ENCODE measurements at places on chromosomes 1 and 21.

GRCh38 chr1:156658496-156658895 lies 16.6 kb downstream of the BCAN start:
- no peak for DNase-seq

DNA sequence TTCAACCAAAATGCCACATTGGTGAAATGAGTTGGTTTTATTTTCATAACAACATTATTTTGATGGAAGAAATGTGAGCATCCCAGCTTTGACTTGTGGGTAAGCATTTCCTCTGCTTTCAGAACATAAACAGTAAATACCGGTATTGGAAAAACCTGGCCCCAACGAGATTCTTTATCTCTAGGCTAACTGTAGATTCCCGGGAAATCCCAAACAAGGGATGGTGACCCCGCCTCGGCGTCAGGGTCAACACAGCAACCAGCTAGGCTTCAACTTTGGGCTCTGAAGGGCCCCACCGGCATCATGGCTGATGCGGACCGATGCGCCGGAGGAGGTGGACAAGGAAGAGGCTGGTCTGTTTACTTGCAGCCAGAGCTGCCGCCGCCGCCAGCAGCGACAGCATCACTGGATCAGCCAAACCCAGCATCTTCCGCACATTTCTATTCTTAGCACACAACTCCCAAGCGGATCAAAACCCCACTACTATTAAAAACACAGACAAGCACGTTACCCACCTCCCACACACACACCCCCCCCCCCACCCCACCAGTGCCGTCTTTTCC lies 1.1 kb downstream of the AKT3 start:
- DNase-seq, result peak; percentile 77

- DNase-seq, result no peak
These were observed 92.3 kb upstream of the COL6A1 start for GRCh38 chr21:45889256-45889655.

GRCh38 chr21:25568246-25568645 lies 39.0 kb downstream of the MRPL39 start:
- DNase-seq, result no peak

DNA sequence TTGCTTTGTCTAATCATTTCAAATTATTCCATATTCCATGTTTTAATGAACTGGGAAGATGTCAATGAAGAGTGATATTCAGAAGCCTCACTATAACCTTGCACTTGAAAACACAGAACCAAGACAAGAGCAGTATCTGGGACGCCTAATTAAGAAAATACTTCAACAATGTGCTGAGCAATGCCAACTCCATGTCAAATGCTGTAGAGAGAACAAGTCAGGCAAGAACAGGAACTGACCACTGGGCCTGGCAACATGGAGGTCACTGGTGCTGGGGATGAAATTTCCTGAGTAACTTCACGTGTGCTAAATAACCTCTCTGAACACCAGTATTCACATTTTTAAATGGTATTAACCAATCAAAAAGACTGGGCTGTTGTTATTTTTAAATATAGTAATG lies 22.8 kb downstream of the HEATR1 start:
- DNase-seq, result no peak

DNA sequence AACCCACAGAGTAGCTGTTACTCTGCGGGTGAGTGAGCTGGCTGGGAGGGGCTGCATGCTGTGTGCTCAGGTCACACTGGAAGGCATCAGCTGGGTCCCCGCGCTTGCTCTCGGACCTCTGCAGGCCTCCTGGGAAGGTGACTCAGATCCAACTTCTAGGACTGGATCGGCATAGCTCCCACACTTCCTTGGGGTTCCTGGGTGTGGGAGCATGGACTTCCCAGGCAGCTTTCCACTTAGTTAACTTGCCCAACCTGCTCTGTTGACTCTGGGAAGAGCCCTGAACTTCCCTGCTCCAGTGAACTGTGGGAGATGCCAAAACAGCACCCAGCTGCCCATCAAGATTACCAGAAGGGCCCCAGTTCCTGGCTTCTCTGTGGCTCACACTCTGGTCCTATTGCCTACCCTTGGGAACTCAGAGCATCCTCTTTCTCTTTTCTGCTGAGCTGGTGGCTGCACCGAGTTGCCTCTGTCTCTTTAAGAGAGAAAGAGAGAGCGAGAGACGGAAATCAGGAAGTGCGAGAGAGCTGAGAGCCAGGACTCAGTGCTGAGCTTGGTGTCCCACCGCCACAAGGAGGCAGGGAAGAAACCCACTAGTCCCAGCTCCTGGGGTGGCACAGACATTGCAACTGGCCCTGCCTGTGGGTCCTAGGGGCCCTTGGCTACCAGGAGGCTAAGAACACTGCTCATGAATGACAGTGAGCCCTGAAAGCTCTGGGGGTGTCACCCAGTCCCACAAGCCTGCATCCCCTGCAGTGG lies at the start of gene IKBKE:
Gene IKBKE, plus strand, starts transcription at position 544 of the 759 bp plus-strand sequence. CDS start 2,752 bp downstream, outside the sequence.
- DNase-seq, result peak; percentile 78

- no peak for DNase-seq
These were observed 1.6 kb downstream of the C1orf226 start for GRCh38 chr1:162383091-162383490.

- no peak for DNase-seq
These were observed 167.3 kb upstream of the SGIP1 start for GRCh38 chr1:66366634-66367033.

DNA sequence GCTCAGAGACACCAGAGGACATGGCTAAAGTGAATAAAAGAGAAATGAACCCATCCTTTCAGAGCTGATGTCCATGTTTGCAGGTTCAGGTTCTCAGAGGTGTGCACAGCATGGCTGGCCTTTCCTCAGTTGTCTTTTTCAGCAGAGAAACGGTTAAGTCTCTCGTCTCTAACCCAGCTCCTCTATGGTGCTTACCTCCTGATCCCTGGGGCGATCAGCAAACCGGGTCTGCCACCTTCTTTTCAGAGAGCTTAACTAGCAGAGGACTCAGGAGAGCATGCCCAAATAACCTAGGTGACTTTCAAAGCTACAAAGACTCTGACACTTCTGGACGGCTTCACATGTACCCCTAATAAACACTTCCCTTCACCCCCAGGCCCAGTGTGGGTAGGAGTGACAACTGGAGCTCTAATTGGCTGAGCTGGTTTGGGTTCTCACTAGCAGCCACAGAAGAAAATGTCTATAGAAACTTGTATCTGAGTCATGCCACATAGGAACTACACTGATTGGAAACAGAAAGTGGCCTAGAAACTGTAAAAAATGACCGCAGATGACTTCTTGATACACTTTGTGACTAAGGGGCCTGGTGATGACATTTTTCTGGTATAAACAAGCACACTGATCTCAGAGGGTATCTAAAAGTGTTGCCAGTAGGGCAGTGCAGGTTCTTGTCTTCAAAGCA lies at the start of gene AIM2:
Gene AIM2, minus strand, starts transcription at position 329 of the 682 bp plus-strand sequence. CDS start 3,267 bp downstream, outside the sequence.
- DNase-seq, result no peak

GRCh38 chr1:212466898-212467650 lies 34.4 kb downstream of the NENF start:
- DNase-seq, result no peak

GRCh38 chr1:40392221-40392620 lies 18.7 kb downstream of the SMAP2 start:
- DNase-seq, result no peak

DNA sequence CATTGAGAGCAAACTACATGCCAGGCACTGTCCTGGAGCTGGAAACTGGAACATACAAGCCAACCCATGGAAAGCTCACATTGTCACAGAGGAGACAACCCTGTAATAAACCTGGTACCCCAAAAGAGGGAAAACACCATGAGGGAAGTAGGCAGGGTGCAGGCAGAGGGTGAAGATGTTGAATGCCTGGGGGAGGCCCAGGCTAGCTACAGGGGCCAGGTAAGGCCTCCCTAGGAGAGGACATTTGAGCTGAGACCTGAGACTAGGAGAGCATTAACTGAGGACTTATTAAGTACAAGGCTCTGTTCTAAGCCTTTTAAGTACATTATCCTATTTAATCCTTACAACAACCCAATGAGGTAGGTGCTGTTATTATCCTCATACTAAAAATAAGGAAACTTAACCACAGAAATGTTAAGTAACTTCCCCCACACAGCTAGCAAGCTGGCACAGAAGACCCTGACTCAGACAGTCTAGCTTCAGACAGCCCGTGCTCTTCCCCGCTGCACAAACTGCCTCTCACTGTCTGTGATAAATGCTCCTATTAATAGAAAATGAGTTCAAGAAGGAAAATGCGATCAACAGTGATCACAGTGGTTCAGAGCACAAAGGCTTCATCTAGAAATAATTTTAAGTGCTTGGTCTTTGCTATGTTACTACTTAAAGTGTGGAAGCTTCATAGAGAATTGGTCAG lies 41.8 kb downstream of the ZNF281 start:
- DNase-seq, result no peak

- DNase-seq, result no peak
These were observed 25.0 kb downstream of the LRRC8C start for GRCh38 chr1:89657886-89658285.

DNA sequence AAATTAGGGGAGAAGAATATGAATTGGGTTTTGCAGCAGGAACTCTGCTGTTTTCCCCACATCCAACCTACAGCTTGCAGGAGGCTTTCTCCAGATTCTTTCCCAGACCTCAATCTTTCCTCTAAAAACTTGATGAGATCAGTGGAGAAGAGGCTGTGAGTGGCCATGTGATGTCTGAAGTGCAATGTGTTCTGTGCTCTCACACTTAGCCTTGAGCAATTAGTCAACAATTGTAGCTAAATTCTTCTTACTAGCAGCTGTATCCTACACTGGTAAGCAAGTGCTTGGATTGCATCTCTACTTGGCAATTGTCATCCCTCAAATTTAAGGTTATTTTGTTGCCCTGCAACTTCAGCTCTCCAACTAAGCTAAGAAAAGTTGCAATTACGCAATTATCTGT lies 807.3 kb upstream of the RGS18 start:
- DNase-seq, result peak; percentile 18

DNA sequence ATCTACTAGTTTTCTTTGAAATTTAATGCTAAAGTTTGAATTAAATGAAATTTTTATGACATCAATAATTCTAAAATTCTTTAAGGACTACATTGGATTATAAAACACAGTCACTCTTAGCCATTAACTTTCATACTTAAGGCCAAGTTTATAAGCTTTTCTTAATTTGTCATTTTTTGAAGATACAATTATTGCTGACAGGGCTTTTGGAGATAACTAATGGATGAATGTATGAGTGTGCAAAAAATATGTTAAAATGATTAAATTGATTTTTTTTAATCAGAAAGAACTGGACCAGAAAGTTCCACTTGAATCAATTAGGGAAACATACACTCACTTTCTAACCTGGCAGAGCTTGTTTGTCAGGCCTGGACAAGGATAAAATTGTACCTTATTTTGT lies 70.3 kb upstream of the CHODL start:
- DNase-seq, result no peak

DNA sequence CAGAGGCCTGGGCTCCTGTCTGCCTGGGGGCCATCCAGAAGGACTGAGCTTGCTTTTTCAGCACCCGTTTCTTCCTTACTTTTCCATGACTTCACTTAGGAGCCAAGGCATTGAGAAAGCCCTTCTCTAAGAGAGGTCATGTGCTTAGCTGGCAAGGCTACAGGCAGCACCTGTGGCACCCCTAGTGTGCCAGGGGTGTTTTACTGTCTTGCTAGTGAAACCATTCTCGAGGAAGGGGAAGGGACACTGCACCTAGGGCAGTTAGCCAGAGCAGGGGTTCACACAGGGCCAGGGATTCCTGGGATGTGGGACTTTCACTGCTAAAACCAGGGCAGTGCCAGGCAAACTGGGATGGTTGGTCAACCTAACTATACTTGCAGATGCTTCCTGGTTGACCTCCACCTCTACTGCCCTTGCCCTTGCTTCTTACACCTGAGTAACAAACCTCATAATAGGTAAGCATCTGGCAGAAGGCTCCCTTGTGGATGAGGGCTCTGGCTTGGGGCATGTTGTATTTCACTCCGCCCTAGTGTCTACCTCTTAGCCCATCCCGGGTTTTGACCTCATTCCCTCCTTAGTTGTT lies 69.2 kb downstream of the NOS1AP start:
- no peak for DNase-seq

DNA sequence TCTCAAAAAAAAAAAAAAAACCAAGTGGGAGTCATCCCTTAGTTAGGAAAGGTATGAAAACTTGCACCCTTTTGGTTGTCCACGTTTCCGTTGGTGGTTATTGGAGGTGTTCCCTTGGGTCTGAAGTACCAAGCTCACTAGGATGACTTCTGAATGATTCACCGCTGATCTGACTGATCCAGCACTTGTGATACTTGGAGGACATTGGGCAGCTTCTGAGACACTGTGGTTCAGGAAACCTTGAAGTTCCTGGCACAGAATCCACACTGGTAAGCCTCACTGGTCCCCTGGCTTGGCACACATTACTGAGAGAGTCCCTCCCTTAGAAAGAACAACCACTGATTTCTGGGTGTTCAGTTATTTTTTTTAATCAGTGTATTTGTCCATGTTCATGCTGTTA lies 91.9 kb downstream of the RYR2 start:
- no peak for DNase-seq

DNA sequence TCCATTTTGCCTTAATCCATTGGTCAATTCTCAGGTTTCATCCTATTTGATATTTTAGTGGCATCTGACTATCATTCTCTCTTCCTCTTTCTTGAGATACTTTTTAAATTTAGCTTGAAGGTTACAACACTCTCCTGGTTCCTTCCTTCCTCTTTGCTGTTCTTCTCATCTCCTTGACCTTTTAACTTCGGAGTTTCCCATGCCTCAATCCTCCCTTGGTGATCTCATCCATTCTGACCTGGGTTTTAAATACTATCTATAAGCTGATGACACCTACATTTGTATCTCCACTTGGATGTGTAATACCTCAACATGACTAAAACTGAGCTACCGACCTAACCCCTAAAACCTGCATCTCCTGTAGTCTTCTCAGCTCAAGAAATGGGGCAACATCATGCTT lies 4.8 kb upstream of the ZNF687 start:
- no peak for DNase-seq

DNA sequence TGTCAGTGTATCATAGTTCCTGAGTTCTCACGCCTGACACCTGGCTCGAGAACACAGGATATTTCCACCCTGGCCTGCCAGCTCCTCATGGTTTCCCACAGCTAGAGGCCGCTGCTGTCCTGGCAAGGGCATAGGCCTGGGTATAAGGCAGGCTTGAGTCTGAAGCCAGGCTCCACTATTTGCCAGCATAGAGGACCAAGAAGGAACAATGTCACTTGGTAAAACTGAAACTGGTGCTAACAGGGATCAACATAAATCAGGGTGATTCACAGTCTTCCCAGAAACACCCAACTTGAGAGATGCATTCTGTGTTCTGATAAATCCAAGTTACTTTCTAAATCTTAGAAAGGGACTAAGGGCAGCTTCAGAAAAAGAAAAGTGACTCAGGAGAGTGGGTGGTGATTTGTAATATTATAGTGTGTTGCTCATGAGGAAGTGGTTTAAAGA lies 6.9 kb upstream of the S100A2 start:
- DNase-seq, result peak; percentile 92

DNA sequence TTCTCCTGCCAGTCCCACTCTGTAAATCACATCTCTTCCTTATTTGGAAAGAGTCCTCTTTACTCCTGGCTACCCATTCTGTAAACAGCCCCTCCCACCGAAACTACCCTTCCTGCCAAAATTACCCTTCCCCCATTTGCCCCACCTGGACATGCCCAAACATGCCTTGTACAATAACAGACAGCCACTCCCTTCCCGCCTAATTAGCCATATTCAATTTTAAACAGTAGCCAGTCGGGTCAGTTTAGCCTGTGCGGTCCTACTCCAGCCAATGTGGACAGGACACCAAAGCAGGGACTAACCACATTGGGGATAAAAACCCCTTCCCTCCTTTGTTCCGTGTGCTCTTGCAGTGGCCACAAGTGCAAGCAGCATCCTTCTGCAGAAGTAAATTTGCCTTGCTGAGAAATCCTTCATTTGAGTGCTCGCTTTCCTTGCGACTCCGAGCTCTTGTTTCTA lies 56.3 kb upstream of the MAP10 start:
- DNase-seq, result peak; percentile 24
